ENCODE measurements at places on chromosomes 16 and 17.

DNA sequence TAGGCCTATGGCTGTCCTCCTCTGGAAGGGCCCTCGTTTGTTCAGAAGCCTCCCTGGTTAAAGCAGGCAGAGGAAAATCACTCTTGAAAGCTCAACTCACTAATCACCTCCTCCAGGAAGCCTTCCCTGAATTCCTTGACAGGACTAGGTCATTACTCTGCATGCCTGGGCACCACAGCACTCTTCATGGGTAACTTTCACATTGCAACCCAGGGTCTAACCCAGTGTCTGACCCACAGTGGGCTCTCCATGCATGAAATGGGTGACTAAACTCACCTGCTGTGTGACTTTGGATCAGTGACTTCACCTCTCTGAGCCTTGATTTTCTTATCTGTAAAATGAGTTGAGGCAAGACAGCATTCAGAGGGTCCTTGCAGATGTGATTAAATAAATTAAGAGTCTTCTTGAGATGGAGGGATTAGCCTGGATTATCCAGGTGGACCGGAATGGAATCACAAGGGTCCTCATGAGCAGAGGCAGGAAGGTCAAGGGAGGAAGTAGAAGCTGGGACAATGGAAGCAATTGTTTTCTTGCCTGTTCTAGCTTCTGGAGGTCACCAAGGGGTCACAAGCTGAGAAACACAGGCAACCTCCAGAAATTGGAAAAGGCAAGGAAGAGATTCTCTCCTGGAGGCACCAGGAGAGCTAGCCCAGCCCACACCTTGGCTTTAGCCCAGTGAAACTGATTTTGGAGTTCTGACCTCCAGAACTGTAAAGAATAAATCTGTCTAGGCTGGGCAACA is 3.8 kb upstream of the RAI1 start:
- no peak for DNase-seq

- DNase-seq: no peak
Measured at GRCh38 chr16:89142474-89143195, 28.9 kb upstream of the CDH15 start.

DNA sequence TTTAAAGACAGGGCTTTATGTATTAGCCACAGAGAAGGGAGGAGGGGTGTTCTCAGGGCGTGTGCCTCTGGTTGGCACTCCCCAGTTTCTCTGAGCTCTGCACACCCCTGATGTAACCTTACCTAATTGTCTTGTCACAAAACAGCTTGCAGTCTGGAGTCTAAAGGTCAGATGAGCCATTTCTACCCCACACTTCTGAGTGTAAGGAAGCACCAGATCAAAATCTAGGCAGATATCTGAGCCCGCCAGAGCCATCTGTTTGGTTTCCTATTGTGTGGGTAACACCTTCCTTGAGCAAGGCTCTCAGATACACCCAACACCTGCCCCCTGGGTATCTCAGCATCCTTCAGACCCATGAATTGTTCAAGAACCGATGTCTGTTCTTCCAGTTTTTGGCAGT is 15.5 kb downstream of the CDH1 start:
- DNase-seq: no peak

DNA sequence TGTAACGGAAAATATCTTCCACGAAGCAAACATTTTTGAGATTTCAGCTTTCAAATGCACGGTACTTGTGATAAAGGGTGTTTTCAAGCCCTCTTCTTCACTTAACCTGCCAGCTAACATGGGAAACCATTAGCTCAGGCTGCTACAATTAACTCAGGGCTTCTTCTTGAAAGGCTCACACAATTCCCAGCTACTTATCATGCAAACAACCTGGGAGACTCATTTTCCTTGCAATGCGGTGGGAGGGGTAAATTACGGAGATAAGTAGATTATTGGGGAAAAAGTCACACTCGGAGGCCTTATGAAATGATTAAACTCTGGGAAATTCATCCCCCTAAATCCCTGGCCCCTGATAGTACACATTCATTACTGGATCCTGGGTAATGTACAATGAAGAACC is 266.4 kb downstream of the STX8 start:
- no peak for DNase-seq

DNA sequence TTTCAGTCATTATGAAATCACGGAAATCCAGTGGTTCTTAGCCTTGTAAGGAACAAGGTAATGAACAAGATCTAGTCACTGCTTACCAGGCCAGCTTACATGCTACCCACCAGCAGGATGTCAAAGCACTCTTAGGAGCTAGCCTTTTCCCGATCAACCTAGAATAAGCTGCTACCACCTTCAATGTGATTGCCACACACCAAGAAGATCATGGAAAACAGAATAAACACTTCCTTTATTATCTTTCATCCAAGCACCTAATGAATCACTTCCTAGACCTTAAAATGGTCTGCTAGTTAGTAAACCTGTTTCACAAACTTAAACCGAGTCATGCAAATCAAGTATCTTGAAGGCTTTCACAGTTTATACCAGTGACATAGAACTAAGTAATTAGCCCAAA is 5.0 kb downstream of the BBS2 start:
- no peak for DNase-seq

- DNase-seq: no peak
Measured at GRCh38 chr16:50747207-50747956, 5.5 kb downstream of the CYLD start.

- DNase-seq: no peak
Measured at GRCh38 chr16:82379551-82379950, 209.5 kb upstream of the MPHOSPH6 start.

- DNase-seq: no peak
Measured at GRCh38 chr17:48498164-48498850, 32.5 kb downstream of the HOXB1 start.

- no peak for DNase-seq
Measured at GRCh38 chr16:8663192-8664089, 11.0 kb upstream of the ABAT start.

DNA sequence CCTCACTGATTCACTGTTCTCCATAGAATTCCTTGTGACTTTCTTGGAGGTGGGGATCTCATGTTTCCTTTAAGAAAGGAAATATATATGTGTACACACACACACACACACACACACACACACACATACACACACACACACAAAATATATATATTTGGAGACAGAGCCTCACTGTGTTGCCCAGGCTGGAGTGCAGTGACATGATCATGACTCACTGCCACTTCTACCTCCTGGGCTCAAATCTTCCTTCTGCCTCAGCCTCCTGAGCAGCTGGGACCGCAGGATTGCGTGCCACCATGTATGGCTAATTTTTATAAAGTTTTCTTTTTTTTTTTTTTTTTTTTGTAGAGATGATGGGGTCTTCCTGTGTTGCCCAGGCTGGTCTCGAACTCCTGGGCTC is 45.9 kb downstream of the CDH13 start:
- DNase-seq: no peak

All from HuH-7 (cell line).